Body of pancreas (tissue), 4 donors: ENCODE measurements at places on chromosomes 7 and 10.

GRCh38 chr10:43056568-43057011 is 20.3 kb upstream of the RET start:
- DNase-seq, result peak; percentile 2

DNA sequence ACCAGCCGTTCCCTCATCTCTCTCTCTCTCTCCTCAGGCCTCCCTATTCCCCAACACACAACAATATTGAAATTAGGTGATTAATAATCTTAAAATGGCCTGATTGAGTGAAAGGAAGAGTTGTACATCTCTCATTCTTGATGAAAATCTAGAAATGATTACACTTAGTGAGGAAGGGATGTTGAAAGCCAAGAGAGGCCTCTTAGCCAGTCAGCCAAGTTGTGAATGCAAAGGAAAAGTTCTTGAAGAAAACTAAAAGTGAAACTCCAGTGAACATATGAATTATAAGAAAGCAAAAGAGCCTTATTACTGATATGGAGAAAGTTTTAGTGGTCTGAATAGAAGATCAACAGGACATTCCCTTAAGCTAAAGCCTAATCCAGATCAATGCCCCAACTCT is 695.1 kb downstream of the GRID1 start:
- no peak for DNase-seq

DNA sequence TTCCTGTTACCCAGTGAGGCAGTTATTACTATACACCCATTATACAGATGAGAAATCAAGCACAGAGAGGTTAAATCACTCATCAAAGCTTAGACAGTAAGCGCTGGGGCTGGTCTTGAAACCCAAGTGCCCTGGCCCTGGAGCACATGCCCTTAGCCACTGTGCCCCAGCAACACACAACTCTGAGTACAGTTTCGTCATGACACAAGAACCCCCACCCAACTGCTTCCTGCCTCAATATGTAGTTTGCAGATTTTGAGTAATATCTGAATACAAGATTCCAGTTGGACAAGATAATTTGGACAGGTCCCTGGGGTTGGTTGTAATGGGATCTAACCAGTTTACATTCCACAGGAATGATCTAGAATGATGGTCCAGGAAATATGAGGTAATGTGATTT is 62.8 kb downstream of the SH3PXD2A start:
- DNase-seq, result no peak

- DNase-seq, result no peak
Observed at GRCh38 chr7:55022002-55022985, 3.5 kb downstream of the EGFR start.

- no peak for DNase-seq
Observed at GRCh38 chr10:89263531-89263930, 12.0 kb upstream of the LIPA start.
